Small intestine (tissue), 16 donors: ENCODE measurements at places on chromosomes 7 and 10. TPM values are rescaled to one million over a fixed set of nuclear protein-coding genes. Genes with fewer than 3 reads are reported as not detected.

DNA sequence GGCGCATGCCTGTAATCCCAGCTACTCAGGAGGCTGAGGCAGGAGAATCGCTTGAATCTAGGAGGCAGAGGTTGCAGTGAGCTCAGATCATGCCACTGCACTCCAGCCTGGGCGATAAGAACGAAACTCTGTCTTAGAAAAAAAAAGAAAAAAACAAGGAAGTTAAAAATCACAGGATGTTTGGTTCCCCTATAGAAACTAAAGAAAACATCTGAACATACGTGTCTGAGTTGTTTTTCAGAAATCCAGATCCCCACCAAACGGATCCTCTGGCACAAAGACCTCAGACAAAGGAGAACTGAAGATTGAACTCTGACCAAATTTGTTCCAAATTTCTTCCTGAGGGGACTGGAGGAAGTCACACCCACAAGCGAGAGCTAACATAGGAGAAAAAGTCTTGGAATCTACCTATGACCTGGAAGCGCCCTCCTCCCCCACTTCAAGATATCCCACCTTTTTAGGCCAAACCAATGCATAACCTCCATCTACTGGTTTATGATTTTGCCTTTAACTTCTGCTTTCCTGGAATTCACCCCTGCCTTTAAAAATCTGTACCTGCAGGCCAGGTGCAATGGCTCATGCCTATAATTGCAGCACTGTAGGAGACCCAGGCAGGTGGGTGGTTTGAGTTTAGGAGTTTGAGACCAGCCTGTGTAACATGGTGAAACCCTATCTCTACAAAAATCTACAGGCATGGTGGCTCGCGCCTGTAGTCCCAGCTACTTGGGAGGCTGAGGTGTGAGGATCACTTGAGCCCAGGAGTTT, 19.7 kb upstream of the SIRT1 start:
- DNase-seq = no peak

- no peak for DNase-seq
These were observed 21.8 kb upstream of the DGKB start for GRCh38 chr7:14924398-14924797.

FGL2 gene
- 21.6 TPM for polyA plus RNA-seq

DNA sequence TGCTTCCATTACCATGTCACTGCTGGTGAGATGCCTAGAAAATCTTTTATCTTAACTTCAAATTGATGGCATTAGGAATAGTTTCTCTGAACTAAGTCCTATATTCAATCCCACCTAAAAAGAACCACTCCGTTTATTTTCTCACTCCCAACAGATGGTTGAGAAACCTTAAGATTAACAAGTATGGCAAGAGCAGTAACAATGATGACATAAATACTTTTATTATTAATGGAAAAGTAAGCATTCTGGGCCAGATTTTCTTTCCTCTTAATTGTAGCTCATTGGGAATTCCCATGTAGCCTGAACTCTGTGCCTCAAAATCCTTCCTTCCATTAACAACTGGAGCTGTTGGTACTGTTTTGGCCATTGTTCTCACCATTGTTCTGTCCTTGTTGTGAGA, 21.1 kb upstream of the FAM13C start:
- no peak for DNase-seq

DNA sequence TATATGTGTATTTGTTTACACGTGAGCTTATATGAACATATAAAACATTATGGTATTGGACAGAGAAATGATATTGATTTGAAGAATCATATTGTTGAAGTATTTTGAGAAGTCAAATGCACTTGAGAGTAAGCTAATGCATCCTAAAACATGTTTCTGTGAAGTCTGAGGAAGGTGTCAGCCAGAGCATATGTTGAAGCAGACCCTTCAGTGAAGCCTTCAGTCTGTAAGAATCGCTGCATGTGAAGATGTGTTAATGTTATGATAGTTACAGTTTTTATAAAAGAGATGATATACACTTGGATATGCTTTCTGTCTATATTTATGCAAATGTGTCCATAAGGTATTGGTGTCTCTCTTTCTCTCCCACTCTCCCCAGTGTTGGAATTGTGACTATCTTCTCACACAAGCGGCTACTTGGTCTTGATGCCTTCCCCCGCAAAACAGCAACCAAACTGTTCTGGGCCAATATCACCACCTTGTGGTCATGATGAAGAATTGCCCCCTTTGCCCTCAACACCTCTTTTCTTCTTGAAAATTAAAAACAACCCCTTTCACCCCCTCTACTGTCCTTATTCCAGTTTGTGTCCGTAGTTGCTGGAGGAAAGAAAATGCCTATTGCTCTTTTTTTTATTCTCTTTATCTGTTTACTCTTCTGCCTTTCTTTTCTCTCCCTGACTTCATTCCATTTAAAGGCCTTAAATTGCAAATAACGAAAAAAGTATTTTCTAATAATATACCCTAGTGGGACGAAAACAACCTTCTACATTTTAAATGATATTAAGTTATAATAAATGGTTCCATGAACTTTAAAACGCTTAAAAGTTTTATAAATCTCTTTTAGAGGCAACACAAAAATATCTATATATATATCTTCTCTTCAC, 64.9 kb downstream of the IKZF1 start:
- DNase-seq = peak; percentile 12

DNA sequence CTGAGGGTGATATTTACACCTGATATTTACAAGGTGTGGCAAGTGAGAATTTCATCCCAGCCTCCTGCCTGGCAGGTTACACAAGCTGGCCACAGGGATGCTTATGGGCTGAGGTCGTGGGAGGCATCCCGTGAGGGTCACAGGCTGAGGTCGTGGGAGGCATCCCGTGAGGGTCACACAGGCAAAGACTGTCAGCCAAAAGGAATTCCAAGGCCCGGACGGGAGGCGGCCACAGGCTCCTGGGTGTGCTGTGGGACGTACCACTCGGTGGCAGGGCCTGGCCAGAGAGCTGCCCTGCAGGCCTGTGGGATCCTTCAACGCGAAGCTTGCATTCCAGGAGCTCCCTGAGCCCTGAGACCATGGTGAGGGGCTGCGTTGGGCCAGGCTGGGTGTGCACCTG, 460.6 kb downstream of the DNAJB6 start:
- no peak for DNase-seq
